Colonic mucosa (tissue), 4 donors: ENCODE measurements at places on chromosomes 5 and 9. TPM values are rescaled to one million over a fixed set of nuclear protein-coding genes. Genes with fewer than 3 reads are reported as not detected.

GRCh38 chr5:78574131-78574673 lies 74.4 kb downstream of the LHFPL2 start:
- no peak for DNase-seq
- no peaks in the 10 kb centered on the region for H3K4me1 ChIP-seq
- H3K4me3 ChIP-seq, result no peak overlapping the region
- H3K27me3 ChIP-seq, result no peaks in the 10 kb centered on the region
- H3K27ac ChIP-seq, result no peak overlapping the region
- no peaks in the 10 kb centered on the region for H3K36me3 ChIP-seq

The GTF2H2C gene
- 20.2 TPM for total RNA-seq

DNA sequence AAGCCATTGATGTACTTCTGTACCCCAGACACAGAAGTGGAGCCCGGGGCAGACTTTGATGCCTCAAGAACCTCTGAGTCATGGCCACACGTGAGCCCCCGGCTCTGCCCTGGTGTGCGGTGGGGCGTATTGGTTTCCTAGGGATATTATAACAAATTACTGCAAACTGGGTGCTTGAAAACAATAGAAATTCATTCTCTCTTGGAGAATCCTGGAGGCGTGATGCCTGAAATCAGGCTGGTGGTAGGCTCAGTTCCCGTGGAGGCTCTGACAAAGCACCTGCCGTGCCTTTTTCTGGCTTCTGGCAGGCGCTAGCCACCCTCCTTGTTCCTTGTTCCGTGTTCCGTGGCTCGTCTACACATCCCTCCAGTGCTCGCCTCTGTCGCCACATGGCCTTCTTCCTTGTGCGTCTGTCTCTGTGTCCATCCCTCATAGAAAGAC lies 24.2 kb downstream of the NEK6 start:
- H3K27ac ChIP-seq, result peak overlapping the region; percentile 71
- peak; percentile 71 for DNase-seq
- H3K4me1 ChIP-seq, result peaks cover 42% of the 10 kb centered on the region
- no peaks in the 10 kb centered on the region for H3K36me3 ChIP-seq
- no peaks in the 10 kb centered on the region for H3K27me3 ChIP-seq

The NMUR2 gene
- not detected for total RNA-seq

DNA sequence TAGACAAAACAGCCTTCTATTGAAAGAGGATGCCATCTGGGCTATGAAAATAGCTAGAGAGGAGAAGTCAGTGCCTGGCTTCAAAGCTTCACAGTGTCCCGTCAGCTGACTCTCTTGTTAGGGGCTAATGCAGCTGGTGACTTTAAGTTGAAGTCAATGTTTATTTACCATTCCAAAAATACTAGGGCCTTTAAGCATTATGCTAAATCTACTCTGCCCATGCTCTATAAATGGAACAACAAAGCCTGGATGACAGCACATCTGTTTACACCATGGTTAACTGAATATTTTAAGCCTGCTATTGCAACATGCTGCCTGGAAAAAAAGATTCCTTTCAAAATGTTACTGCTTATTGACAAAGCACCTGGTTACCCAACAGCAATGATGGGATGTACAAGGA lies 309.1 kb downstream of the NTRK2 start:
- H3K36me3 ChIP-seq, result no peaks in the 10 kb centered on the region
- no peaks in the 10 kb centered on the region for H3K4me1 ChIP-seq
- no peak overlapping the region for H3K27ac ChIP-seq

DNA sequence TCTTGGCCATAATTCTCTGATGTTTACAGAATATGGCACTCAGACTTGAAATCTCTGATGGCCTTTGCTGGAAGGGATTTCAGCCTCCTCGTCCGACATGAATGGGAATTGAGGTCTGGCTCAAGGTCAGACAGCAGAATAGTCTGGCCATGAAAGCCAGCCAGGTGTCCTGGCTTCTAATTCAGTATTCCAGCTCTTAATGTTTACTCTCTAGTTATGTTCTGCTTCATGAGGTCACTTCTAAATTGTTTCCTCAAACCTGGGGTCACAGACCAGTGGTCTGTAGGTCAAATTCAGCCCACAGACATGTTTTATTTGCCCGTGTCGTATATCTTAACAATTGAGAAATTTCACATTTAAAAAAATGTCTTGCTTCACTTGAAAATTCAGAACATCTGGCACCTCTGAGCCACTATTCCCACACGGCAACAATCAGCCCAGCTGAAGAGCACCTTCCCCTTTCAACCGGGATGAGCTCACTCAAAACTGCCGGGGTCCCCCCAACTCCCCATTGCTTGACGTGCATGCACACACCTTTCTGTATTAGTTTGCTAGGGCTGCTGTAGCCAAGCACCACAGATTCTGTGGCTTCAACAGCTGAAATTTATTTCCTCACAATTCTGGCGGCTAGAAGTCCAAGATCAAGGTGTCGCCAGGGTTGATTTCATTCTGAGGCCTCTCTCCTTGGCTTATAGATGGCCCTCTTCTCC lies 243.5 kb downstream of the ENC1 start:
- H3K36me3 ChIP-seq, result no peaks in the 10 kb centered on the region
- DNase-seq, result no peak
- H3K27ac ChIP-seq, result no peak overlapping the region
- no peaks in the 10 kb centered on the region for H3K4me1 ChIP-seq

DNA sequence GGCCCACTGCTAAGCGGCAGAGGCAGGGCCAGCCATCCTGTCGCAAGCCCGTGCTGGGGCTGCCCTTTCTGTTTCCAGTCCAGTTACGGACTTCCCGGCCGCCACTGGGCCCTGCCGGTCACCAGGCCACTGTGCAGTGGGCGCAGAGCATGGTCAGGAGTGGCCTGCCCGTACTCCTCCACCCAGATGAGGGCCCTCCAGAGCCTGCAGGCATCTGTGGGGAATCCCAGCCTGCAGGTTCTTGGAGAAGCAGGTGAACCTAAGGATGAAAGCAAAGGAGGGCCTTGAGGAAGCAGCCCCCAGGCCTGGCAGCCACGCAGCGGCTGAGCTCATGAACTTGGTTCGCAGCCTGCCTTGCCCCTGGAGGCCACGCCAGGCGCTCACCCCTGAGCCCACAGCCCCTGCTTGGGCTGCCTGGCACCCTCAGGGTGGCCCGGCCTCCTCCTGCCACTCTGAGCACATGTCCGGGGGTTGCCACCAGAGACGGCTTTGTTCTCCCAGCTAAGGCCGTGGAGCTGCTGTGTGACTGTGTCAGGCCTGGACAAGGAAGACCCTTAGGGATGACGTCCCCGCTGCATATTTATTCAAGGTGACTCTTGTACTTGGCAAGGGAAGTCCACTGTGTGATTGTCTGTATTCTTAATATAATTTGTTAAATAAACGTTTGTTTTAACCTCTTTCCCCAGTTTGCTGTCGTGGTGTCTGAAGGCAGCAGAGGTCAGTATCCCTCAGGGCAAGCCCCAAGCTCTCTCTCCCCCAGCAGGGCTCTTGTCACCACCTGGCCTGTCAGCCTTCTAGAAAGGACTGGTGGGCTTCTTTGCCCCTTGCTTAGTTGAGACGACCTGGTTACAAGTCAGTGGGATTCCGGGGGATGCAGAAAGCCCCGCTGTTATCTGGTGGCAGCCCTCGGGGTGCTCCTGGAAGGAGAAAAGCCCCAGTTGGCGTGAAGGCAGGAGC lies 107.1 kb upstream of the LMX1B start:
- no peaks in the 10 kb centered on the region for H3K27me3 ChIP-seq
- H3K4me1 ChIP-seq, result no peaks in the 10 kb centered on the region
- H3K4me3 ChIP-seq, result no peak overlapping the region
- no peak overlapping the region for H3K27ac ChIP-seq
- DNase-seq, result no peak

DNA sequence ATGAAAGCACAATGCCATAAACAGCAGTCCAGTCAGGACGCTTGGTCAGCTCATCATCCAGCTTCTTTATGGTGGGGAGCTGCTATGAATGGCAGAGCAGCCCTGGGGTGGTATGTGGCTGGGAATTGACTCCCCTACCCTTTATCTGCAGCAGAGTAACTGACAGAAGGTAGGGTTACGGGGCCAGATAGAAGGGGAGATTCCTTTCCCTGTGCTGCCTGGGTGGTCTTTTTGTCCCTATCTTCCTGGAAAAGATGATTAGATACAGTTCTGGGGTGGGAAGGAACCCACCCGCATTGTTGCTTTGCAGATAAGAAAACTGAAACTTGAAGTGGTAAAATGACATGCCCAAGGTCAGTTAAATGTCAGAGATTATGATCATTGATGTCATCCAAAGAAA lies 405.5 kb downstream of the ARHGEF28 start:
- H3K4me3 ChIP-seq, result no peak overlapping the region
- H3K27me3 ChIP-seq, result no peaks in the 10 kb centered on the region
- no peaks in the 10 kb centered on the region for H3K4me1 ChIP-seq
- H3K27ac ChIP-seq, result no peak overlapping the region

The DOCK2 gene
- total RNA-seq, result 6.0 TPM

The RETREG1 gene
- total RNA-seq, result 56.8 TPM

- H3K4me1 ChIP-seq, result no peaks in the 10 kb centered on the region
- H3K27me3 ChIP-seq, result no peaks in the 10 kb centered on the region
- no peaks in the 10 kb centered on the region for H3K36me3 ChIP-seq
Observed at GRCh38 chr5:50406877-50407276, 34.2 kb downstream of the EMB start.

- no peaks in the 10 kb centered on the region for H3K36me3 ChIP-seq
- no peak overlapping the region for H3K4me3 ChIP-seq
- no peak for DNase-seq
- no peaks in the 10 kb centered on the region for H3K27me3 ChIP-seq
Observed at GRCh38 chr5:54159153-54159892, 151.1 kb downstream of the ARL15 start.

- H3K27me3 ChIP-seq, result no peaks in the 10 kb centered on the region
- H3K36me3 ChIP-seq, result no peaks in the 10 kb centered on the region
- H3K27ac ChIP-seq, result no peak overlapping the region
- no peak for DNase-seq
Observed at GRCh38 chr5:116401576-116401975, 173.0 kb downstream of the SEMA6A start.

- DNase-seq, result no peak
- no peak overlapping the region for H3K27ac ChIP-seq
- H3K27me3 ChIP-seq, result no peaks in the 10 kb centered on the region
- no peaks in the 10 kb centered on the region for H3K4me1 ChIP-seq
- no peak overlapping the region for H3K4me3 ChIP-seq
Observed at GRCh38 chr5:5353681-5354080, 68.8 kb upstream of the ICE1 start.

- no peaks in the 10 kb centered on the region for H3K36me3 ChIP-seq
- DNase-seq, result no peak
- H3K4me3 ChIP-seq, result no peak overlapping the region
- H3K27me3 ChIP-seq, result no peaks in the 10 kb centered on the region
- no peak overlapping the region for H3K27ac ChIP-seq
- H3K4me1 ChIP-seq, result no peaks in the 10 kb centered on the region
Observed at GRCh38 chr5:149056616-149057165, 6.2 kb downstream of the SH3TC2 start.

GRCh38 chr5:97074859-97075489 lies 67.4 kb downstream of the LIX1 start:
- H3K27ac ChIP-seq, result no peak overlapping the region
- no peak overlapping the region for H3K4me3 ChIP-seq
- DNase-seq, result no peak

GRCh38 chr9:123395276-123395688 lies 39.3 kb downstream of the CRB2 start:
- no peak overlapping the region for H3K4me3 ChIP-seq
- no peaks in the 10 kb centered on the region for H3K36me3 ChIP-seq
- no peaks in the 10 kb centered on the region for H3K27me3 ChIP-seq
- H3K4me1 ChIP-seq, result no peaks in the 10 kb centered on the region
- DNase-seq, result no peak
- H3K27ac ChIP-seq, result no peak overlapping the region

The C9orf153 gene
- total RNA-seq, result not detected

The PCDHGA2 gene
- total RNA-seq, result 0.22 TPM

DNA sequence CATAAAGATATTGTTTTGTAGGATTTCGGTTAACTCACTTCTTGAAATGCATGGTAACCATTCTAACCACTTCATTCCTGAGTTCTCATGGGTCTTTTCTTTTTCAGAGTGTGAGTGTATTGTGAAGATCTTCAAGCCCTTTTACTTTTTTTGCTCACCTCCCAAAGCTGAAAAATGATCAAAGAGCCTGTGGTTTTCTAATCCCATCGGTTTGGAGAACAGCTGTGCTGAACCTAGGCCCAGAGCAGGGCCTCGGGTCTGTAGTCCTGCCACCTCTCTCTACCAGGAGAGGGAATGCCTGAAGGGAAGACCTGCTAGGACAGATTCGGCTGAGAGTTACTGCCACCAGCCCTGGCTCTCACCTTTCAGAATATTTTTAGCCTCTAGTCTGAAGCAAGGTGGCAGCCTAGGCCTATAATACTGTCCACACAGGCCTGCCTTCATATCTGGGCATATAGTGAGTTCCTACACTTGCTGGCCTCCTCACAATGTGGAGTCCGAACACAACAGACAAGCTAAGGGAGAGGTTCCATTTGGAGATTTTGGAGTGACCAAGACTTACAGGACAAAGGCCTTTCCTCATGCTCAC lies 13.8 kb downstream of the RGMB start:
- no peaks in the 10 kb centered on the region for H3K36me3 ChIP-seq
- DNase-seq, result no peak
- no peak overlapping the region for H3K4me3 ChIP-seq
- H3K27me3 ChIP-seq, result no peaks in the 10 kb centered on the region

The INVS gene
- 16.0 TPM for total RNA-seq

DNA sequence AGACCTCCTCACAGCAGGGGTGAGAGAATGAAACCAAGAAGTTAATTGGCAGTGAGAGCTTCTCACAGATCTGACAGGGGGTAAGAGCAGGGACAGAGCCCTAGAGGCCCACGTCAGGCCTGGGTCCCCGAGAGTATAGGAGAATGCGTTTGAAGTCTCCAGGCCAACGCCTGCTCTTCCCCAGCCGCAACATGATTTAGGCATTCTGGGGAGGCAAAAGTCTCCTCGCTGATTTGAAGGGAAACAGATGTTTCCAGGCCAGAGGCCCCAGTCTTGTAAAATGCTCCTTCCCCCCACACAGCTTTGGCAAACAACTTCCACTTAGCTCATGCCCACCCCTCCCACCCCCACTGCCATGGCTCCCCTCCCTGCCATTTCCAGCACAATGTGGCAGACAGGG lies 239.2 kb upstream of the TRIM32 start:
- H3K36me3 ChIP-seq, result no peaks in the 10 kb centered on the region
- H3K4me3 ChIP-seq, result no peak overlapping the region

- H3K4me1 ChIP-seq, result no peaks in the 10 kb centered on the region
- H3K27ac ChIP-seq, result peak overlapping the region; percentile 78
- peak; percentile 64 for DNase-seq
- no peaks in the 10 kb centered on the region for H3K27me3 ChIP-seq
- no peak overlapping the region for H3K4me3 ChIP-seq
Observed at GRCh38 chr9:27664121-27664779, 91.0 kb upstream of the C9orf72 start.

DNA sequence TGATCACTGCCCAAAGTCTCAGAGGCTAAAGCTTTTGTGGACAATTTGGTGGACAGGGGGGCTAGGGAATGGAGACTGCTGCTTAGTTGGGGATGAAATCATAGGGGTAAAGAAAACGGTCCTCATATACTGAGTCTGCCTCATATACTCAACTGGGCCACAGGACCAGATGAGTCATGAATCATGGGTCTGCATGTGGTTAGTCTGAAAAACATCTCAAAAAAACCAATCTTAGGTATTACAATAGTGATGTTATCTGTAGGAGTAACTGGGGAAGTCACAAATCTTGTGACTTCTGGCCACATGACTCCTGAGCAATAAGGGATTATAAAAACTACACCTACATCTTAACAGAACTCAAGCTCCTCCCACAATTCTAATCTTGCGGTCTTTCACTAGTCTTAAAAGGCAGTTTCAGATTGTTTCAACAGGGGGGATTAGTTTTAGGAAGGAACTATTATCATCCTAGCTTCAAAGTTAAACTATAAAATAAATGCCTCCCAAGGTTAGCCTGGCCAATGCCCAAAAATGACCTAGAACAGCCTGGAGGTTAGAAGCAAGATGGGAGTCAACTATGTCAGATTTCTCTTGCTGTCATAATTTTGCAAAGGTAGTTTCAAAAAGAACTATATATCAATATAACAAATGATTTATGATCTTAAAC lies 17.5 kb downstream of the TMEM161B start:
- H3K4me3 ChIP-seq, result no peak overlapping the region
- H3K4me1 ChIP-seq, result no peaks in the 10 kb centered on the region
- no peaks in the 10 kb centered on the region for H3K36me3 ChIP-seq

The SLC6A19 gene
- total RNA-seq, result 56.2 TPM
